Small intestine (tissue), 16 donors: ENCODE measurements at places on chromosomes 3 and 15. TPM values are rescaled to one million over a fixed set of nuclear protein-coding genes. Genes with fewer than 3 reads are reported as not detected.

- no peak for DNase-seq
Measured at GRCh38 chr3:101638261-101638745, 38.6 kb downstream of the ZBTB11 start.

DNA sequence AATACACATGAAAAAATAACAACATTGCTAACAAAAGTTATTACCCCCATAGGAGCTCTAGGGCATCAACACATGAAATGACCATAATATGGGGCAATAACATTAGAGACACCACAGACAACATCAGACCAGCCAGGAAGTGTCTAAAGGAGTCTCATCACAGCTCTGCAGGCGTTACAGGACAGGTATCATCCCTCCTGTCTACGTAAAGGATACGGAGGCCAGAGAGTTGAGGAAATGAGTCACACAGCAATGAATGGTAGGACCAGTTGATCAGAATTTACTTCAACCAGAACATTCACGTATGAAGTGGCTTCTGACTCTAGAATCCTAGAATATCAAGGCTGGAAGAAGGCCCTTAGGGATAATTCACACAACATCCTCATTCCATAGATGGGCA, 1.8 kb downstream of the NME9 start:
- DNase-seq = no peak

DNA sequence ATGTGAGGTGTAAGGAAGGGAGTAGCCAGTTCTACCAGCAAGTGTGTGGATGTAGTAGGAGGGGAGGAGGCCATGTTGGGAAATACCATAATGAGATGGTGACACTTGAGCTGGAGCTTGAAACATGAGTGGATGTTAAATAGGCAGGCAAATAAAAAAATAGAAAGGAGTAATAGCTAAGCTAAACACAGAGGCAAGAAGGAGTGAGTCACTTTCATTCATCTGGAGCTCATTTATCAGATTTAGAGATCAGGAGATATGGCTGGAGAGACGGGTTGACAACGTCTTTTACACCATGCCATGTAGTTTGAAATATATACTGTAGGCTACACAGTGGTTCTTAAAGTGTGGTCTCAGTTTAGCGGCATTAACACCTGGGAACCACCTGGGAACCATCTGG, 390.5 kb downstream of the DIPK2A start:
- no peak for DNase-seq

- no peak for DNase-seq
Measured at GRCh38 chr3:40715551-40715950, 190.8 kb downstream of the ZNF621 start.

- no peak for DNase-seq
Measured at GRCh38 chr15:60913900-60914299, 315.2 kb downstream of the RORA start.

Gene ERICH6
- not detected for polyA plus RNA-seq

Gene A4GNT
- polyA plus RNA-seq = 0.03 TPM
